ENCODE measurements at places on chromosomes 2 and 18.
A peak's percentile ranks its signal among the peaks of the same experiment; 100 is the strongest.

GRCh38 chr2:144096531-144096930, 423.4 kb downstream of the ZEB2 start:
- no peak for DNase-seq

DNA sequence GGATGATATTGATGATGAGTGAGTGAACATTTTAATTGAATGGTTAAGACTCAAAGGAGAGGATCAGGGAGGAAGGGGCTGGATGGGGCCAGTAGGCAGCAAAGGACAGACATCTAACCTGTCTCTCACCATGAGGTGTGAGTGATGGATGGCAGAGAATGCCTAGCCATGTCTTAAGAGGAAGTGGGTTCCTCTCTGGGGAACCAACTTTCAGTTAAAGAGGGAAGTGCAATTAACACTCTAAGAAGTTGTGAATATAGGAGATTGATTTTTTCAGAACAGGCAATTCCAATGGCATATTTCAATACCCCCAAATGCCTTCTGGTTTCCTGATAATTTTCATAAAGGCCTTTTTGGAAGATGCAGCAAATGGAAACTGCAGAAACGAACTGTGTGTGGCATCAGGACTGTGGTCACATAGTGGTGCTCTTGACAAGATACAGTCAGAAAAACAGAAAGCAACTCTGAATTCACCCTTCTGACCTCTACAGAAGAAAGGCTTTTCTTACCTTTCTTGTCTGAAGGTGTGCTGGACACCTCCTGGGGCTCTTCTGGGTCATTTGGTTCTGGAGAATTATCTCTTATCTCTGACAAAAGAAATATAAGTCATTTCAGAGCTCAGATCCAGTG, 10.2 kb downstream of the SP110 start:
- DNase-seq: no peak

- DNase-seq: no peak
Measured at GRCh38 chr2:140401056-140401455, 1620.9 kb upstream of the NXPH2 start.

- DNase-seq: no peak
Measured at GRCh38 chr18:22188559-22189267, 19.3 kb downstream of the GATA6 start.

DNA sequence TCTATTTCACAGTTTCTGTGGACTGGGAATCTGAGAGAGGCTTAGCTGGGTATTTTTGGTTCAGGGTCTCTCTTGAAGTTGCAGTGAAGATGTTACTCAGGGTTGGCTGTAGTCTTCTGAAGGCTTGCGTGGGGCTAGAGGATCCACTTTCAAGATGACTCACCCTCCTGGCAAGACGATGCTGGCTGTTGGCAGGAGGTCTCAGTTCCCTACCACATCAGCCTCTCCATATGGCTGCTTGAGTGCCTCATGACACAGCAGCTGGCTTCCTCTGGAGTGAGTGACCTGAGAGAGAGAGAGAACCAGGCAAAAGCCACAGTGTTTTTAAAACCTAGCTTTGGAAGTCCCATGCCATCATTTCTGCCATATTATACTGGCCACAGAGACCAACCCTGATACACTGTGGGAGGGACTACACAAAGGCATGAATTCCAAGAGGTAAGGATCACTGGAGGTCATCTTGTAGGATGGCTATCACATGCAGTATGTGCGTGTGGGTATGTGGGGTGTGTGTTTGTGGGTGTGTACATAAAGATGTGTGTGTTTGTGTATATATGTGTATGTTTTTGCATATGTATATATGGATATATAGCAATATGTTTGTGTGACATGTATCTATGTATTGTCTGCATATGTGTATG, 25.1 kb downstream of the DNPEP start:
- DNase-seq: no peak

DNA sequence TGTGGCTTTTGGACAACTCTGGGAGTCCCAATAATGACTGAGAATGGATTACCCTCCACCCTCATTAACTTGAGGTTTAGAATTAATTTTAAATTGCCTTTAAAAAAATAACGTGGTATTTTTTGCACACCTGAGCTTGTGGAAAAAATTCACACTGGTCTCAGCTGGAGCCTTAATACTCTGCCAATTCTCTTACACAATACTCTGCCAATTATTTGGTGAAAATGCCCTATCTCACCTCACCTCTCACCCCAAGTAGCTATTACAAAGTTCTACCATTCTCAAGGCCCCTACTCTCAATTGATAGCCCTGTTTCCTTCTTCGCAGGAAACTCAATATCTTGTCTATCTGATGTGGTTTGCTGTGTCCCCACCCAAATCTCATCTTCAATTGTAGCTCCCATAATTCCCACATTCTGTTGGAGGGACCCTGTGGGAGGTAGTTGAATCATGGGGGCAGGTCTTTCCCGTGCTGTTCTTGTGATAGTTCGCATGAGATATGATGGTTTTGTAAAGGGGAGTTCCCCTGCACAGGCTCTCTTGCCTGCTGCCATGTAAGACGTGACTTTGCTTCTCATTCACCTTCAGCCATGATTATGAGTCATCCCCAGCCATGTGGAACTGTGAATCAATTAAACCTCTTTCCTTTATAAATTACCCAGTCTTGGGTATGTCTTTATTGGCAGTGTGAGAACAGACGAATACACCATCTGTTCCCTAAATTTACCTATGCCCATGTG, 27.4 kb upstream of the C2orf69 start:
- no peak for DNase-seq

DNA sequence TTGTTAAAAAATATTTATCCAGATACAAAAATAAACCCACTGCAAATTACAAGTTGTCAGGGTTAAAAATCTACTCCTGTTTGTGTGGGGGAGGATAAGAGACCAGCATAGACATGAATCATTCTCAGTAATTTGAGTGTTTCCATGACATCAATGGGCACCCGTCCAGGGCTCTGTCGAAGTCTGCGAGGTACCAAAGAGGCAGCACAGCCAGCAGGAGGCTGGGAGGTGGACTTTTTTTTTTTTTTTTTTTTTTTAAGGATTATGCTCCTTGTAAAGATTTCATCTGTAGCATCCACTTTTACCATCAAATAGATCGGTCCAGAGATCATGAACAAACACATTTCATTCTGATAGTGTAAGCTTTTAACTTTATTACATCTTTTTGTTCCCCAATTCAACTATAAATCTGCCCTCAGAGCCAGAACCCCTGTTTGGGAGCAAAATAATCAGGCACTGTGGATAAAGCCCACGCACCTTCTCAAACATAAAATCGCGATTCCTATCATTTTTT, 182.0 kb downstream of the TCF4 start:
- peak; percentile 54 for DNase-seq

GRCh38 chr2:43841949-43842865, 3.4 kb downstream of the ABCG8 start:
- DNase-seq: no peak

DNA sequence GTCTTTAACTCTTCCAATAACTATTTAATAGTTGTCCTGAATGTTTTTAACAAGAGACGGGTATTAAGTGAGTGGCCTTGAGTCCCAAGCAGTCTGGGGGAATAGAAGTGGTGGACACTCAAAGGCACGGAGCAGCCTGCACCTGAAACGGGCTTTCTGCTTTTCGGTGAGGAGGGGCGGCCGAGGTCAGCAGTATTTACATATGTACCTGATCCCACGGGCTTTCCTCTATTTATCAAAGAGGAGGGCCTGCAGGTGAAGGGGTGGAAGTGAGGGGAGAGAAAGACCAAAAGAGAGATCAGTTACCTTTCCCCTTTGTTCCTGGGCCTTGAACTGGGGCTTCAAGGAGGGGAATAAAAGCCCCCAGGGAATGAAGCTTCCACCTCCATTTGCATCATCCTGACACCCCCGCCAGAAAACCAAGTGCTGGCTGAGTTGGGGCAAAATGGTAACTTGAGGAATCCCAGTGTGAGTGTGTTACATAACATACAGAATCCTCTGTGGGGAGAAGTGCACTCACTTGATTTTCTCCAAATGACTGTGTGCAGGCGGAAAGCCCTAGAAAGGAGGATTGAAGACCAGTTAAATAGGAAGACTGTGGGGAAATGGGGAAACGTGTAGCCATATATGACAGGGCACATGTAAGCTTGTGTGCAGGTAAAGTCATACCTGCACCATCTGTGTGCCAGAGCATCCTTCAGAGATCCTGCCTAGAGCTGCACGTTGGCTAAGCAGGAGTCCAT, 12.4 kb downstream of the POU3F3 start:
- no peak for DNase-seq

DNA sequence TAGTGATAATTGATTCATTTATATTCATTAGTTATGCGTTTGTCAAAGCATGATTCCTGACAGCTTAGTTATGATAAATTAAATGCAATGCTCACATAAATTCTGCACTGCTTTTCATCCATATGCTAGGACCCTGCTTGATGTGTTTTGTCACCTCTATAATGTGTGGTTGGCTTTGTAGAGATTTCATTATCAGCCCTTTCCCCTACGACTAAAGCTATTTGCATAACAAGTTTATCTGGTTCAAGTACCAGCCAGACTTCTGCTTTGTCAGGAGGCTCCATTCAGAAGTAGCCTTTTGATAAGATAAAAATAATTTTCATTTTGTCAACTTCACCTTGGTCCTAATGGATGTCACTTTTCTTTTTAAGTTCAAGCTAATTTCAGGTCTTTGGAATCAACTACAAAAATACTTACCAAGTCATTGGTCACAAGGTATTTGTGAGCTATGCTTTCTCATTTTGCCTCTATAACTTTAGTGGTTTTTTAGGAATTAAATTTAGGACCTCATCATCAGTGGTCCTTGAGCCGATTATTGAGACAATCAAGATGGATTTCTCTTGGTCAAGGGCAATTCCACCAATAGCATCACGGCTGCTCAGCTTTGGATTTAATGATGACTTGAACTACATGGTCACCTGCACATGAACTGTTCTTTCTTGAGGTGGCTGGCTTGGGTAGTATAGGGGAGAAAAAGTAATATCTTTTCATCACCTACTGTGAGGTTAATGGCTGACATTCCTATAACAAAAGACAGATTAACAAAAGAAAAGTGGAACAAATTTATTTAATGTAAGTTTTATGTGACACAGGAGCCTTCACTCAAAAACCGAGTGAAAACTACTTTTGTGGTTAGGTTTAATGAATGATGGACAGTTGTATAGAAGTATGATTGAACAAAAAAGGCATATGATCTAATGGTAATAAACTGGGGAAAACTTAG, 162.1 kb downstream of the MYO3B start:
- no peak for DNase-seq

- no peak for DNase-seq
Measured at GRCh38 chr18:67672155-67672554, 155.6 kb upstream of the DSEL start.

DNA sequence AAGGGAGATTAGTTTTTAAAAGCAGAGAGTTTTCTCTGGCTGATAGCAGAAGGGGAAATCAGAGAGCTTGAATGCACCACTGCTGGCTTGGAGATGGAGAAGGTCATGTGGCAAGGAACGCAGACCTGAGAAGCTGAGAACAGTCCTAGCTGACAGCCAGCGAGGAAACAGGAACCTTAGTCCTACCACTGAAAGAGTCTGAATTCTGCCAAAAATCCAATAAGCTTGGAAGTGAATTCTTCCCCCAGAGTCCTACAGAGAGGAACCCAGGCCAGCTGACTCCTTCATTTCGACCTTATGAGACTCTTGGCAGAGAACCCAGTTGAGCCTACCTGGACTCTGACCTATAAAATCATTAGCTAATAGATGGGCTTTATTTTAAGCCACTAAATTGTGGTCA, 371.9 kb upstream of the TNP1 start:
- DNase-seq: no peak

- DNase-seq: no peak
Measured at GRCh38 chr2:144364944-144365738, 154.8 kb downstream of the ZEB2 start.

GRCh38 chr2:72925328-72925943, 8.1 kb downstream of the EMX1 start:
- no peak for DNase-seq

GRCh38 chr18:49123431-49123830, 172.7 kb upstream of the SMAD7 start:
- DNase-seq: no peak

DNA sequence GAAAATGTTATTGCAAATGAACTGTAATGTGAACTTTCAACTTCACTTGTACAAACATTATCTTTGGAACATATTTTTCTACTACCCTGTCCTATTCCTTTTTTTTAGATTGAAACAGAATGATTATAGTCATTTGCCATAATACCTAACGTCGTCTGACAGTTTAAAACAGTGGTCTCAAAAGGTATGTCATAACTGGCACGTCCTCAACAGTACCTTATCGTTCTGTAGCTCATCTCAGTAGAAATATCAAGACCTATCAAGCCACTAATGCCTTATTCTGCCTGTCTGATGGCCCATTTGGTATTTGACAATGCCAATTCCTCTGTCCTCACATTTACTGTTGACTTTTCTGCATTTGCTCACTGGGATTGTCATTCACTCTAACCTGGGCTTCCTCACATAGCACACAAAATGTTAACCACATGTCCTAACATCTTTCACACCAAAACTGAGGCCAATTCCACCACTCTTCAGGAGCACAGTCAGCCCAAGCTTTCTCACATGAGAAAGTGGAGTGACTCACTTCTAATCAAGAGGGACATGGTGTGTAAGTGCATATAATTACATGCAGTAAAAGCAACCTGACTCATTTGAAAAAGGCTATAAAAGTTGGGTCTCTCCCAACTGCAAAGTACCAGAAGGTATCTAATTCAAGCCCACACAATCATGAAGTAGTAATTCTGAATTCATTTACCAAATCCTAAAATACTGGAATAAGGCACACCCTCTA, 34.8 kb downstream of the DNER start:
- DNase-seq: no peak

DNA sequence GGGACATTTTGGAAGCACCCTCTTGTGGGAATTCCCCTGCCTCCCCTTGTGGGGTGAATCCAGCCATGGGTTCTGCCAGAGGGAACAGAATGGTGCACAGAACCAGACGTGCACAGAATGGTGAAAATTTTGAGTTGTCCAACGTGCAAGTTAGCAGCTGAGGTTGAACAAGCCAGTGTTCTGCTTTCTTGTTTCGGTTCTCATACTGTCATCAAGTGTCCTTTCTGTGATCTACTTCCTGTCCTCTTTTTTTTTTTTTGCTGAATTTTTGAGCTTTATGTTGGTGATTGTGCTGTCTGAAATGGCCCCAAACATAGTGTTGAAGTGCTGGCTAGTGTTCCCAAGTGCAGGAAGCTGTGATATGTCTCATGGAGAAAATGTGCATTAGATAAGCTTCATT, 21.5 kb upstream of the REEP1 start:
- DNase-seq: no peak

- peak; percentile 59 for DNase-seq
Measured at GRCh38 chr18:31657823-31658669, 26.3 kb downstream of the B4GALT6 start.

DNA sequence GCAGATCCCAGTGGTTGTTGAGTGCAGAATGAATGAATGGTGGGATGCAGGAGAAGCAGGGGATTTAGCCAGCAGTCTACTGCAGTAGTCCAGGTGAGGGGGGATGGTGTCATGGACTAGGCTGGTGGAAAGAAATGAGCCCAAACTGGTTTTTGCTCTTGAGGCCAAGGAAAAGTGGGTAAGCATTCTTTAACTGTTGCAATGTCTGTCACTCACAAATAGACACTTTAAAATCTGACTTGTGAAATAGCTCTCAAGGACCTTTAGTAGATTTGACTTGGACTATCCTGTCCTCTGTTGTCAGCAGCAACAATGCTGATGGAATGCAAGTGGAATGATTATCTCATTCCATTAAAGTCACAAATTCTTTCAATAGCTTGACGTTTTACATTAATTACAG, 37.5 kb upstream of the STK17B start:
- no peak for DNase-seq
